ENCODE measurements at places on chromosomes 1 and 21.
A peak's percentile ranks its signal among the peaks of the same experiment; 100 is the strongest.

- DNase-seq, result no peak
Observed at GRCh38 chr1:79848316-79848715, 841.8 kb upstream of the ADGRL4 start.

DNA sequence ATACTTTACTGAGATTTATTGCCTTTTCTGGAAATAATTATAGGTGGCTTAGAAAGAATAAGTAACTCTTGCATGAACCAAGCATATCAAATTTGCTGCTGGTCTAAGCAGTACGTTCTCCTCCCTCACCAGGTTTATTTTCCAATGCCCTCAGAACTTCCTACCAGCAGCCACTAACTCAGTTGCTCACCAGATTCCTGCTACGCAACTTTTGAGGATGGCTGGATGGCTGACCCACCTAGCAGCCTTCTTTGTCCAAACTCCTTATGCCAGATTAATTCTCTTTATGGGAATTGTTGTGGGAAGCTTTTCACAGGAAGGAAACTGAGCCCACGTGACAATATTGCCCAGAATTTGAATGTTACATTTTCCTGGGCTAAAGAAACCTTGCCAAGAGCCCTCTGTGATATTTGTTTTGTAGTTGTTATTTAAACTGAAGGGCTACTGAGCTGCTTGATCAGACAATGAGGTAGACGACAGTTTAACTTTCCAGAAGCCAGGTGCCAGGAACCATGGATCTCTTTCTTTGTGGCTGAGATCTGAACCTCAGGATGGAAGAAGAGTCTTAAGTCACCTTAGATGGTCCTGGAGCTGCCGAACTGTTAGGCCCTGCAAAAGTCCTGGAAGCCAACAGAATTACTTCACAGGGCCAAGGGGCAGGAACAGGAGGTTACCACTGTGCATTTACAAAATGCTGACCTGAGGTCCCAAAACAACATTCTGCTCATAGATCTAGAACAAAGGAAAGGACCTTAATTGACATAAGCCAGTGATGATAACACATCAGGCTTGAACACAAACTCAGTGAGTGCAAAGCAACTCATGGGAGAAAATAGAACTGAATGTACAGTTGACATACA is 85.5 kb upstream of the ATP1A1 start:
- DNase-seq, result no peak

DNA sequence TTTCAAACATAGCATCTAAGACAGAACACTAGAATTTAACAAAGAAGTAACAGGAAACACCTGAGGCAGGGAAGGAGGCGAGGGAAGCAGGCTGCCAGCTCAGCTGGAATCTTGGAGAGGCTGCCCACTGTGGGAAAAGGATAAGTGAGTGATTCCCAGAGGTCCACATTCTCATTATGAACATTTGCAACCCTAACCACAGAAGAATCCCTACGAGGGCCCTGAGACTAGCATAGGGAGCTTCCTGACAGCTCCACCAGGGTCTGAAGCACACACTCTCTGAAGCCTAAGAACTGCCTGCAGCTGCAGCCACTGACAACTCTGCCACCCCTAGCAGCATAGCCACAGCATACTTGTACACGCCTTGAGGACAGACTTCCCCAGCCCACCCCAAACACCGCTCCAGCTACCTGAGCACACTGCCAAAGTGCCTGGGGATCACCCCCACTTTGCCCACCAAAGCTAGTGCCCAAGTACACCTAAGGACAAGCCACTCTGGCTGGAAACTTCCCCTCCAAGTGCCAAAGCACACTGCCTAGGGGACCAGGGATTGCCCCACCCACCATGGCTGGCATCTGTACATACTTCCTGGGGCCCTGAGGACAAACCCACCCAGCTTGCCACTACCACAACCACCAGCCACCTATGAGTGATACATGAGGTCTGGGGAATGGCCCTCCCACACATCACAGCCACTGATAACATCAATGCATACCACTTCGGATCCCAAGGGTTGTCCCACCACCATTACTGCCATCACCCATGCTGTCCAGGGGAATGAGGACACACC is 76.6 kb upstream of the GUCA2A start:
- DNase-seq, result no peak

GRCh38 chr1:113416496-113416895 is 26.2 kb downstream of the MAGI3 start:
- DNase-seq, result no peak

GRCh38 chr1:85151446-85151845 is 49.4 kb downstream of the SYDE2 start:
- DNase-seq, result no peak

DNA sequence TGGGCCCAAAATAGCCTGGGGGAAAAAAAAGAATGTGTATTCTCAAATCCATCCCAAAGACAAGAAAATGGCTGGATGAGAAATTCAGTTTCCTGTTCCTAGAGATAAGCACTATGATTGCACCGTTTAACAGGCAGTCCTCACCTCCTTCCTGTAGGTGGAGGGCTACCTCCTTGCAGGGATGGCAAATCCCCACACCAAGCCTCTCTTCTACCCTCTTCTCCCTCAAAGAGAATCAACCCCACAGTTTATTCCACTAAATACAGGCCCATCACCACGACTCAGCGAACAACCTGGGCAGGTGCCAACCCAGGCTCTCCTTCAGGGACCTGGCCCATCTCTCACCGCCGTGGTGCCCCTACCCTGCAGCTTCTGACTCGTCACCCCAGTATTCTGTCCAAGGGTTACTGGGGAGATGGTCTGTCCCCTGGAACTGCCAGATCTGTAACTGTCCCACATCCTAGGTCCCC is 3.4 kb upstream of the CHD5 start:
- DNase-seq, result no peak

GRCh38 chr1:41566274-41566885 is 81.9 kb upstream of the EDN2 start:
- no peak for DNase-seq

GRCh38 chr1:66446261-66447001 is 87.5 kb upstream of the SGIP1 start:
- peak; percentile 6 for DNase-seq

- DNase-seq, result peak; percentile 78
Observed at GRCh38 chr1:235642011-235642942, 7.3 kb downstream of the GNG4 start.

- no peak for DNase-seq
Observed at GRCh38 chr21:40882192-40882915, 35.4 kb upstream of the DSCAM start.

- no peak for DNase-seq
Observed at GRCh38 chr1:8061673-8062386, 35.7 kb upstream of the ERRFI1 start.

GRCh38 chr1:100443811-100444571 is 91.7 kb downstream of the CDC14A start:
- no peak for DNase-seq

DNA sequence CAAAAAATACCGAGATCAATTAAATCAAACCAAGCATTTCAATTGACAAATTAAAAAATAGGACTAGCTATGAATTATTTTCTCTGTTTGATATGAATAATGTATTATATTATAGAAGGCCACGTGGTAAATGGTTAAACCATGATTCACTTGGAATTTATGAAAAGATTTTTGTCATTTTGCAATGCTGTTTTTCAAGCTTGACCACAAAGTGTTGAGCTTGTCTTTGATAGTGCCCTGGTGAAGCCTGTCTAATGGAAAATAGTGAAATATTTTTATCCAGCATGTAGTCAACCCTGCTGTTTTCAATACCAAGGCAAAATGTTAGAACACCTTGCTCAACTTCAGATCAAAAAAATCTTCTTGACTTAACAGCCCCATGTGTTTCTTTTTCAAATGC is 288.0 kb upstream of the PRMT6 start:
- no peak for DNase-seq

- DNase-seq, result no peak
Observed at GRCh38 chr1:224432672-224433040, 1.9 kb downstream of the WDR26 start.

DNA sequence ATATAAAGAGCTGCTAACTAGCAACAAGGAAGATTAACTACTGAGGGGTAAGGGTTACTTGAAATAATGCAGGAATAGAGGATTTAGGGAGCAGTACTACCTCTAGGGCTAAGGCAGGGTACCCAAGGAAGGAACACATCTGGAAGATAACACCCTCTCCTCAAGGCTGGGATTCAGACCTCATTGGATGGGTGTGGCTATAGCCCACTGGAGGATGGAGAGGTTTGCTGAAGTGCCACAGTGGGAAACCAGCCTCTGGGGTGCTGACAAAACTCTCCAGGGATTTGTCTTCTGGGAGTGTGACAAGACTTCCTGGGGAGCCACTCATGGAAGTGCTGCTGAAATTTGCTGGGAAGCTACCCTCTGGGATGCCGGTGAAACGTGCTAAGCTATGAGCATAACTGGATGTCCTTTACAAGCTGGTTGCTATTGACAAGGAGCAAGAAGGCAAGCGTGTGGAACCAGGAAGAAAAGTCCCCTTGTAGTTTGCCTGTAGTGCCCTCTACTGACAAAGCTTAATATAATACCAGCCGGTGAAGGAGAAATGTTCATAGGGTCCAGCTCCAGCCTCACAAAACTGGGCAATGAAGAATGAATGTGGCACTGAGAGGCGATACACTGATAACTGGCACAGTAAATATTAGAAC is 122.8 kb upstream of the USP24 start:
- peak; percentile 26 for DNase-seq

DNA sequence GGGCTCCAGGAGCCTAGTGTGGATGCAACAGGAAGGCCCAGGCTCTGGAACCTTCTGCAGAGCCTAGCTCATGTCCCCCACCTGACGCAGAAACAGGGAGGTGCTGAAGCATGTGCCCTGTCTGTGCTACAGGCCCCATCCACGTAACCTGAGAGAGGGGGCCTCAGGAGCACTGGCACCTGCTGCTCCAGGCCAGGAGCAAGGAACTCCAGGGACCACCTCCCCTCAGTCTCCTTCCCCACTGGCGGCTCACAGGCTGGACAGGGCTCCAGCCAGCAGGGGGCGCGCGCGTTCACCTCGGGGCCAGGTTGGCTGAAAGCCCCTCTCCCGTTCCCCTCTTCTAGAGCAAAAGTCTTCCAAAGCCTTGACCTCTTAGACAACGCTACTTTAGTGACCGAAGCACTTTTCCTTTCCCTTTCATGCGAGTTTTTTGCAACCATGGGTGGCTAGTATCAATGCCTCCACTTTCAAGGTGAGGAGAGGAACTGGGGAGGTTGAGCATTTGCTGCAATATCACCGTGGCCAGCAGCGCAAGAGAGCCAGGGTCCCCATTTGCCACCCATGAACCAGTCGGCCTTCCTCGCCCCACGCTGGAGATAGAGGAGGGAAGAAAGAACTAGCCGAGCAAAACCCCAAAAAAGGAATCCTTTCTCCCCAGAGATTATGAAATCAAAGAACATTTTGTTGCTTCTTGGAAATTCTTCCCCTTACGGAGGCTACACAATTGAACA is 52.4 kb upstream of the GPR157 start:
- no peak for DNase-seq

DNA sequence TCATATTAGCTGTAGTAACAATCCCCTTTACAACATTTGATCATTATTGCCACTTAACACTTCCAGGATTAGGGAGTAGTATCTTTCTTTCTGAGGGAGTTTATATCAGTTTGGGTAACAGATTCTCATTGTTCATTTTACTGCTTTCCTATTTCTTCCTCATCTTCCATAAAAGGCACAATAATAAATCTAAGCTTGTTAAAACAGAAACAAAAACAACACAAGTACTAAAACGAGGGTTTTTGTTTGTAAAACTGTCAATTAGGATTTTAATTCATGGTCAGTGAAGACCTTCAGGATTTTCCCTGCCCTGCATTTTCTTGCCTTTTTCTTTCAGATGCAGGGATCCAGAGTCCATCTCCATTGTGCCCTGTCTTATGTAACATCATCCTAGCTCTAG is 29.5 kb downstream of the TMED5 start:
- DNase-seq, result no peak

DNA sequence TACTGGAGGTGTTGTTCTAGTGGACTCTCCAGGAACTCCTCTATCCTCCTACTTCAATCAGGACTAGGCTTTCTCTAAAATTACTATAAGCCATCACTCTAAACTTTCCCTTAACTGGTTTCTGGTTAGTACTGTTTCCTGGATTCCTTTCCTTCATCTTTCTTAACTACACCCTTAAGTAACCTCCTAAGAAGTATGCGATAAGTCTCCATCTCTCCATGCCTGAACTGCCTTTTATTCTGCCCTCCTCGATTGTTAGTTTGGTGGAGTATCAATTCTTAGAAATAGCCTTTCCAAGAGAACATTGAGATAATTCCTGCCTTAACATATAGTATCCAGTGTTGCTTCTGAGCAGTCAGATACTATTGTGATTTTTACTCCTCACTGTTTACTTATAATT is 162.9 kb upstream of the PDE4B start:
- DNase-seq, result no peak

GRCh38 chr1:46298387-46298786 is 5.0 kb downstream of the LRRC41 start:
- DNase-seq, result no peak

- DNase-seq, result no peak
Observed at GRCh38 chr21:34810786-34811185, 142.0 kb downstream of the CLIC6 start.

DNA sequence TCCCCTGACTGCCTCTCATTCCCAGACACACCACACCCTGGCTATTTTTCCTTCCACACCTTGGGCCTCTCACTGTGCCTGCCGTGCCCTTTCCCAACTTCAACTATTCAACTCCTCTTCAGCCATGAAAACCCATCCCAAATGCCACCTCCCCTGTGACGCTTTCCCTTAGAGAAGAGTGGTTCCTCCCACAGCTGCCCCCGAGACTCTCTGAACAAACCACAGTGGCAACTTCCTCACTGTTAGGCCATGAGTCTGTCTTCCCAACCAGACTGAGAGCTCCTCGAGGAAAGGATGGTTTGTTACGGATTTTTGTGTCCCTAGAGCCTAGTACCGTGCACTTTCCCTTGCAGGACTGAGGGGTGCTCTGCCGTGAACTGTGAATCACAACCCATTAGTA is 59.2 kb downstream of the LRRN2 start:
- DNase-seq, result no peak

- DNase-seq, result no peak
Observed at GRCh38 chr1:43617668-43618067, 32.3 kb upstream of the KDM4A start.

DNA sequence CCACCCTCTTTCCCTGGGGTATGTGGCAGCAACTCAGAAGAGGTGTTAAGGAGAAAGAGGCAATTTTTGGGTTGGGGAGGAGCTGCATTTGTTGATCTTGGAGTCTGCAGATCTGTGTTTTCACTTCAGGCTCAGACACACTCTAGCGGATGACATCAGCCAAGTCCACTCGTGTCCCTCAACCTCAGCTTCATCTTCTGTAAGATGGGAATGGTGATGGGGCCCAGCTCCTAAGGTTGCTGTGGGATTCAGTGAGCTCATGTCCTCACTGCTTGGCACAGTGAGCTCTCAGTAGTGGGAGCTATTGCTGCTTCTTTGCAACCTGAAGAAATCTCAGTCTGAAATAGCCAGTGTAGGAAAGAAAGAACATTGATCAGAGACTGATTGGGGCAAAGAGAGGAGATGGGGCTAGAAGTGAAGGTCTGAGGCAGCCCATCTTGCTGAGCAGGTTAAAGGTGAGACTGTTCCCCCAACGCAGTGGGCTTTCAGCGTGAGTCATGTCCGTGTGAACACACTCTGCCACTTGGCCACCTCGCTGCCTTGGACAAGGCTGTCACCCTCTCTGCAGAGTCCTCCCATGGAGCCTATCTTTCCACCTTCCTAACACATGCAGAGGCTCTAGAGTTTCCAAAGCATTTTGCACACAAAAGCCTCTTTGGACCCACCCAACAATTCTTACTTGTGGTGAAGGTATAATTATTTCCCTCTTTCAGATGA is 56.0 kb upstream of the CITED4 start:
- no peak for DNase-seq

- no peak for DNase-seq
Observed at GRCh38 chr1:151334822-151335221, 7.6 kb upstream of the PI4KB start.

GRCh38 chr1:165259236-165259635 is 97.3 kb downstream of the LMX1A start:
- DNase-seq, result no peak

GRCh38 chr1:206449565-206449964 is 20.7 kb upstream of the IKBKE start:
- DNase-seq, result no peak
